ENCODE measurements at places on chromosomes 3 and 15.

DNA sequence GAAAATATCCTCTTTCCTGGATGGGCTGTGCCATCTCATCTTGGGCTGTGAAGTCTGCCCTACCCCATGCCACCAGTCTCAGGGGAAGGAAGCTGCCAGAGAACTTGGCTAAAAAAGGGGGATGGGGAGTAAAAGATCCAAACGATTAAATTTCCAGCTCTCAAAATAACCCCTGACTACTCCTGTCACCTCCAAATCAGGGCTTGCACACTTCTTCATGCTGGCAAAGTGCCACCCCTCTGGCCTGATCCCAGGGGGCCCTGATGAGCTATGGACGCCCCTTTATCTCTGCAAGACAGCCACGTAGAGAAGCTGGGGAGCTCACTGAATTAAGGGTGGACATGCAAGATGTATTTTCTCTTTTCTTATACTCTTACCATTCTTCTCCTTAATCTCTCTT lies 1.2 kb upstream of the MLF1 start:
- no peak for DNase-seq

GRCh38 chr3:14405360-14406238 lies 3.2 kb downstream of the SLC6A6 start:
- peak; percentile 42 for DNase-seq

DNA sequence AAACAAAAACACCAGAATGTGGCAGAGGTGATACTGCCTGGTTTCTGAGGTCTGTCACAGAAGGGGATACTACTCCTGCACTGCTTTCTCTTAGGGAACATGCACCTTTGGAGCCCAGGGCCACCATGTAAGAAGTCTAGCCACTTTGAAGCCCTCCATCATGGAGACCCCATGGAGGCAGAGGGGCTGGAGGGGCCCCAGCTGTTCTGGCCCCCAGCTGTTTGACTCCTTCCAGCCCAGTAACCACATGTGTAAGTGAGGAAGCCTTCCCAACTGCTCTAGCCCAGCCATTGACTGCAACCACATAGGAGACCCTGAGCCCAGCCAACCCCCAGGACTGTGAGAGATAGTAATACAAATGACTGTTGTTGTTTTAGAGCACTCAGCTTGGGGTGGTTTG lies 9.0 kb upstream of the IGDCC4 start:
- no peak for DNase-seq

DNA sequence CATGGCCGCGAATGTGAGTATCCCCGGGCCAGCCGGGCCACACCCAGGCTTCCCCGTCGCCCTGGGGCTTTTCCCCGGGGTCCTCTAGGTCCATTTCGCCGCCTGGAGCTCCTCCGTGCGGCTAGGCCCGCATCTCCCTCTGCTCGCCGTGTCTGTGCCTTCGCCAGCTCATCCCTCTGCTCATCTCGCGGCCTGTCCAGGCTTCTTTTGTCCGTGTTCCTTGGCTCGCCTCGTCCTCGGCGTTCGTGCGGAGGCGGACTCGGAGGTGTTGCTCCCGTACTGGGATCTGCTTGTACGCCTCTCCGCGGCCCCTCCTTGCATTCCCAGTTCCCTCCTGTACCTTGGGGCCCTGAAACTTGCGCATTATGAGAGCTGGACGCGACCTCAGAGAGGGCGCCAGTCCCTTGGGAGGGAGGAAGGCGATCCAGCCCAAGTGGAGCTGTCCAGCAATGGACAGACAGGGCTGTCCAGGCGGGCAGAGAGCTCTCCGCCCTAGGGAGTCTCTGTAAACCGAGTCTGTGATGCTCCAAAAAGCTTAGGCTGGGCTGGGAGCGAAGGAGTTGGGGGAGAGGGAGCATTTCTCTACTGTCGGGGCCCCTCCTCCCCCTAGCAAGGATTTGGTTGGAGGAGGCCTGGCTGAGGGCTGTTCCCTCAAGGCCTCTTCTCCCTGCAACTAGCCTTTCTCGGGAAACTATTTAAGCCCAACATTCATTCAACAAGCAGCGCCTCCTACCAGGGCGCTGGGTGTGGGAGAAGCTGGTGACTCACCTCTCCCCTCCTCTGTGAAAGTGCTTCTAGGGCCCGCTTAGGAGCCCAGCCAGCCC lies 553 bp downstream of the TMEM43 start:
- peak; percentile 95 for DNase-seq

DNA sequence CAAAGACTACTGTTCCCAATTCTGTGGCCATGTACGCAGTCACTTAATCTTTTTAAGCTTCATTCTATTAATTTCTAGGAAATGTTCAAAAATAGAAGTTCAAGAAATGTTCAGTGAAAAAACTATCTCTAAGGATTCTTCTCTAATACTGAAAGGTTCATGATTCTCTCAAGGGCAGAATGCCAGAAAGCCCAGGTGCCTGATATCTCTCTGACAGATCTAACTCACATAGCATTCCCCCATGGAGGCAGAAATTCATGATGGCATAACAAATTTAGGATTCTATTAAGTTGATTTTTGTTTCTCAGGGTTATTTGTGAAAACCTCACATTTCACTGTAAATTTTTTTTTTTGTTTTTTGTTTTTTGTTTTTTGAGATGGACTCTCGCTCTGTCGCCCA lies 17.5 kb downstream of the CHRM5 start:
- peak; percentile 18 for DNase-seq

- DNase-seq = no peak
Measured at GRCh38 chr15:40458495-40459371, 12.1 kb upstream of the CHST14 start.

- DNase-seq = no peak
Measured at GRCh38 chr15:87167055-87167454, 1087.4 kb downstream of the AGBL1 start.

- no peak for DNase-seq
Measured at GRCh38 chr3:39753391-39753790, 56.0 kb upstream of the MYRIP start.

DNA sequence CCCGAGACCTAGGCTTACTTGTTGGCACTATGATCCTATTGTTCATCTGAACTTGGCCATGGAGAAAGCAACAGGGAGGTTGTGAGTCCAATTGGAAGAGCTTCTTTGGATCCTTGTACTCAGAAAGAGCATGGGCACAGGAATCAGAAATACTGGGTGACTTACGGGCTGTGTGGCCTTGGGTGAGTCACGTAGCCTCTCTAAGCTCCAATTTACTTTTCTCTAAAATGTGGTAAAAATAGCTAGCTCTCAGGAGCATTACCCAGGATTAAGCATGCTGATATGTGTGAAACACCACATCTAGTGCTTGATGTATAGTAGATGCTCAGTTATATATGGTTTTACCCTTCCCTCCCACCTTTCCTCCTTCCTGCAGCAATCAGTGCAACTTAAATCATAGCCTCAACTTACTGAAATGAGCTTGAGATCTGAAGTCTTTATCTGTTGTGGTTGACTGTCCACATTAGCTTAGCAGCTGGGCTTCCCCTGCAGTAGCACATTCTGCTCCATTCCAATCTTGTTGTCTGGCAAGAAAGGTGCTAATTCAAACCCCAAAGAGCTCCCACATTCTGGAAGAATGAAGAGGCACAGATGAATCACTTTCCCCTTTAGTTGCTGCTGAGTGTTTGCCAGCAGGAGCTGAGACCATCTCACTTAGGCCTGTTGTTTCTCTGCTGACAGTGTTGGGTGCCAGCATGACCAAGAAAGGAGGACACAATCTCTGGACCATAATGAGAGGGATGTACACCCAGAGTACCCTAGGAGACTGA lies 299.1 kb upstream of the TRIM42 start:
- no peak for DNase-seq

- no peak for DNase-seq
Measured at GRCh38 chr3:131782751-131783150, 252.1 kb downstream of the CPNE4 start.

GRCh38 chr3:43326891-43327581 lies 40.7 kb downstream of the SNRK start:
- peak; percentile 72 for DNase-seq
